ENCODE measurements at places on chromosomes 2 and 18.

- H3K36me3 ChIP-seq, result no peaks in the 10 kb centered on the region
- H3K4me3 ChIP-seq, result no peak overlapping the region
- DNase-seq, result no peak
- H3K27ac ChIP-seq, result no peak overlapping the region
- H3K4me1 ChIP-seq, result no peaks in the 10 kb centered on the region
Observed at GRCh38 chr2:13686262-13686661, 946.3 kb upstream of the LRATD1 start.

DNA sequence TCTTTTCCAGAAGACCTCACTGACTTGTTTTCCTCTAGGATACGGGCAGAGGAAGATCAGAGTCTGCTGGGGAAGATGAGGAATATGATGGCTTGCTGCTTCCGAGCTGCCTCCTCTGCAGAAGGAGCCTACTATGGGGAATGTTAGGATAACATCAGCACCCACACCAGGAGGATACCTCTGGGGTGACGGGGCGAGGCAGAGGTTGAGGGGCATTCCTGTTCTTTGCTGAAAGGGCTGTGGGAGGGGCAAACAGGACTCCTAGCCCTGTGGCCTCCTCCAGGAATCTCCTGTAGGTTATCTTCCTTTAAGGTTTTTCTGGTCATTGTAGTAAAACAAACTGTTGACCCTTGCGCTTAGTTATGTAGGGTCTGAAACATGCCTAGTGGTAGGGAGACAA, 102.5 kb downstream of the CRIM1 start:
- H3K27me3 ChIP-seq, result no peaks in the 10 kb centered on the region
- H3K27ac ChIP-seq, result no peak overlapping the region
- peaks cover 31% of the 10 kb centered on the region for H3K4me1 ChIP-seq

DNA sequence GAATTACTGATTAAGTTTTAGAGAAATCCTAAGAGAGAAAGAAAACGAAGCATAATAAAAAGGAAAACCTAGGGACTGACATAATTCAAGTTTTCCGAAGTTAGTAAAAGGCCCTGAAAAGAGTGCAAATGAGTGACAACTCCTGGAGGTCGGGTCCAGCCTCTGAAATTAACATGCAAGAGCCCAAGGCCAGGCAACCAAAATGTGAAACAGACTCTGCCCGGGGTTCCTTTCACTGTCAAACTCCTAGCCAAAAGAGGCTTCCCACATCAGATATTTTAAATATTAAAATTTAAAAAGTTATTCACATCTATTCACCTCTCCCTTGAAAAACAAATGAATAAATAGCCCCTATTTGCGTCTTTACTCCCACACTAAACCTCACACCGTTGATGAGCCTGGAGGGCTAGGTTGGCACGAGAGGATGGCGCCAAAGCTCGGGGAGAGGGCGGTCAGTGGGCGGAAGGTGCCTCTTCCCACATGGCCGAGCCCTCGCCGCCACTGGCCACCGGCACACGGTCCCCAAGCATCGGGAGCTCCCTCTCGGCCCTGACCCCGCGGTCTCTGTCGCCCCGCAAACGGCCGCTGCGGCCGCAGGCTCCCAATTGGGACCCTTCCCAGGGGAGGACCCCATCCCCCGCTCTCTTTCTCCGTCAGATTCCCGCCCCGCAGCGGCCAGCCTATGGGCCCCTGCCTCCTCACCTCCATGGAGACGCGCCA, 630 bp downstream of the PPM1G start:
- peak overlapping the region; percentile 99 for H3K4me3 ChIP-seq
- DNase-seq, result peak; percentile 77
- no peaks in the 10 kb centered on the region for H3K36me3 ChIP-seq
- no peaks in the 10 kb centered on the region for H3K27me3 ChIP-seq
- H3K4me1 ChIP-seq, result peaks cover 4% of the 10 kb centered on the region

DNA sequence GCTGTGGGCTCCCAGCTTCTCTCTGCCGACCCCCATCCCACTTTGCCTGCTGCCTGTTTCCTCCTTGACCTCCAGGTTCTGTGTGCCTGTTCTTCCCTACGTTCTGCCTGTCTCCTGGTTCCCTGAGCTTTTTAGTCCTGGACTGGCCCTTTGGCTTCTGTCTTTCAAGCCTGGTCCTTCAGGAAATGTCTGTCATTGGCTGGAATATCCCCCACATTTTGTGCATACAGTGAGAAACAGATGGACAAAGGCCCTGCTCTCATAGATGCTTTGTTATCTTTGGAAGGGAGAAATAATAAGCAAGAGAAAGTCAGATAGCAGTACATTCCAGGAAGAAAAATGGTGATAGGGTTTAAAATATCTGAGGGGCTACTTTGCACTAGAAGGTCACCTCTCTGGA, 5.7 kb downstream of the MGAT5 start:
- no peaks in the 10 kb centered on the region for H3K36me3 ChIP-seq
- peaks cover 4% of the 10 kb centered on the region for H3K4me1 ChIP-seq

GRCh38 chr2:209787416-209787815, 15.8 kb downstream of the UNC80 start:
- H3K27ac ChIP-seq, result no peak overlapping the region
- no peaks in the 10 kb centered on the region for H3K36me3 ChIP-seq
- no peaks in the 10 kb centered on the region for H3K27me3 ChIP-seq
- H3K4me3 ChIP-seq, result no peak overlapping the region
- peaks cover 5% of the 10 kb centered on the region for H3K4me1 ChIP-seq
- no peak for DNase-seq

GRCh38 chr2:161041356-161041755, 118.9 kb upstream of the TANK start:
- H3K4me3 ChIP-seq, result no peak overlapping the region
- no peaks in the 10 kb centered on the region for H3K36me3 ChIP-seq
- no peaks in the 10 kb centered on the region for H3K27me3 ChIP-seq
- no peak overlapping the region for H3K27ac ChIP-seq
- DNase-seq, result no peak

- H3K27ac ChIP-seq, result no peak overlapping the region
- no peaks in the 10 kb centered on the region for H3K36me3 ChIP-seq
- no peaks in the 10 kb centered on the region for H3K27me3 ChIP-seq
- no peak overlapping the region for H3K4me3 ChIP-seq
Observed at GRCh38 chr2:236107536-236107935, 60.6 kb downstream of the GBX2 start.

DNA sequence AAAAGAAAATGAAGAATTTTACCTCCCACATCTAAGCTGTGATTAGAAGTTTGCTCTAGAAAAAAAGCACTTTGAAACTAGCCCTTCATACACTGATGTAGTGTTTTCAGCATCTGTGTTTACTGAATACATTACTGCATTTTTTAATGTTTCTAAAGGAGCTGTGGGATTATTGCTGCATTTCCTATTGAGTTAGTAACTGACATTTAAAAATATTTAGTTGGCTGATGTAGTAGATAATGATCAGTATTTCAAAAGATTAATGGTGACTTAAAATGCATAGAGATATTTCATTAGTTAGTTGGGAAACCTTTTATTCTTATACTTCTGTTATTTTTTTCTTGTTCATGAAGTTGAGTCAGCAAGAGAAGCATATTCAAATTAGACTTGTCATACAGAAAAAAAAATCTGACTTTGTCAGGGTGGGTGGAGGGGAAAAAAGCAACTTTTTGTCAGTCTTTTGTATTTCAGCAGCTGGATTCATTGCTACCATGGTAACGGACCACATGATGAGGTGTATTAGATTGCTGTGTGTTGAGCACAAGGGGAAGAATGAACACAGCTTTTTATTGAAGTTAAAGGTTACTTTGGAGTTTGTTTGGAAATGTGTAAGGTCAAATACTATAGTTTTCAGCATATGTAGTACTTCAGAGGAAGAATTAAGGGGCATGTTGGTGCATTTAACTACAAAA, at the start of gene DTNA:
Gene DTNA, plus strand, starts transcription at position 549 of the 692 bp plus-strand sequence. CDS start 45,679 bp downstream, outside the sequence.
- no peak within 1 kb of the TSS for H3K27ac ChIP-seq
- no peaks in the 10 kb centered on the region for H3K27me3 ChIP-seq
- peak; percentile 64 for DNase-seq
- H3K4me1 ChIP-seq, result peaks cover 34% of the 10 kb centered on the region
- H3K36me3 ChIP-seq, result no peaks in the 10 kb centered on the region
- H3K4me3 ChIP-seq, result peak within 1 kb of the TSS; percentile 33

- no peak overlapping the region for H3K4me3 ChIP-seq
- no peak for DNase-seq
- no peaks in the 10 kb centered on the region for H3K36me3 ChIP-seq
- H3K27me3 ChIP-seq, result no peaks in the 10 kb centered on the region
Observed at GRCh38 chr2:234292962-234293243, 204.0 kb downstream of the ARL4C start.

DNA sequence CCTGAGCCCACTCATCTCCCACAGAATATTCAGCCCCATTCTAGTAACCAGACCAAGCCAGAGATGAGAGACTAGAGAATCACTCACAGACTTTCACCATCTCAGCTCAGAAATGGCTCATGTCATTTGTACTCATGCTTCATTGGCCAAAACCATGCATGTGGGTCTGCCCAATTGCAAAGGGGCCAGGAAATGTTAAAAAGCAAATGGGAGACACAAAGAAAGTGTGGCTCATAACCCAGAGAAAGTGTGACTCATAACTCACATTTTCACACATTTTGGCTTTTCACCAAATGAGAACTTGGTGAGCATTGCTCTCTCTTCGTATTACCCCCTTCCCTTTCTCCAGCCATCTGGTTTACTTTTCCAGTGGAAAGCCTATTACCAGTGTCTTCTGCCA, 66.2 kb downstream of the MDH1 start:
- no peaks in the 10 kb centered on the region for H3K4me1 ChIP-seq
- no peak for DNase-seq
- H3K27ac ChIP-seq, result no peak overlapping the region
- H3K36me3 ChIP-seq, result no peaks in the 10 kb centered on the region
- no peaks in the 10 kb centered on the region for H3K27me3 ChIP-seq
- H3K4me3 ChIP-seq, result no peak overlapping the region

DNA sequence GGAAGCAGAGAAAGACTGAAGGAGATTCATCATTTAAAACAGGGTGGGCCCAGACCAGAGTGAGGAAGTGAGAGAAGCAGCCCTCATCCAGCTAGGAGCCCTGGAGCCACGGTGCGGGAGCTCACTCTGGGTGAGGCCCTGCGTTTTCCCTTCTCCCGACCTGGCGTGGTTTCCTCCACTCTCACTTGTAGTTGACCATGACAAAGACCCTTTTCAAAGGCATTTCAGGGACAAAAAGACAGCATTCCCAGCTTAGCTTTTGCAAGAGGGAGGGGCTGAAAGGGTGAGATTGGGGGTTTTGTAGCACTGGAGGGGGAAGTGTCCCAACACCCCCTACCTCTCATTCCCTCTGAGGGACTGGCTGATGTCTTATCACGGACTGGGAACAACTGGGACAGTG, 56.6 kb downstream of the TRPM8 start:
- no peaks in the 10 kb centered on the region for H3K27me3 ChIP-seq
- H3K27ac ChIP-seq, result no peak overlapping the region
- H3K4me3 ChIP-seq, result no peak overlapping the region
- DNase-seq, result no peak

GRCh38 chr2:7348761-7349160, 431.5 kb downstream of the RNF144A start:
- H3K27me3 ChIP-seq, result no peaks in the 10 kb centered on the region
- no peak for DNase-seq
- H3K4me3 ChIP-seq, result no peak overlapping the region
- no peaks in the 10 kb centered on the region for H3K36me3 ChIP-seq

- H3K27me3 ChIP-seq, result no peaks in the 10 kb centered on the region
- no peaks in the 10 kb centered on the region for H3K36me3 ChIP-seq
- H3K4me3 ChIP-seq, result no peak overlapping the region
- H3K4me1 ChIP-seq, result peaks cover 3% of the 10 kb centered on the region
Observed at GRCh38 chr2:30709516-30709915, 97.7 kb downstream of the CAPN13 start.

GRCh38 chr18:75073654-75074053, 135.3 kb downstream of the PTGR3 start:
- DNase-seq, result no peak
- H3K4me3 ChIP-seq, result no peak overlapping the region
- H3K36me3 ChIP-seq, result no peaks in the 10 kb centered on the region
- H3K27ac ChIP-seq, result no peak overlapping the region

DNA sequence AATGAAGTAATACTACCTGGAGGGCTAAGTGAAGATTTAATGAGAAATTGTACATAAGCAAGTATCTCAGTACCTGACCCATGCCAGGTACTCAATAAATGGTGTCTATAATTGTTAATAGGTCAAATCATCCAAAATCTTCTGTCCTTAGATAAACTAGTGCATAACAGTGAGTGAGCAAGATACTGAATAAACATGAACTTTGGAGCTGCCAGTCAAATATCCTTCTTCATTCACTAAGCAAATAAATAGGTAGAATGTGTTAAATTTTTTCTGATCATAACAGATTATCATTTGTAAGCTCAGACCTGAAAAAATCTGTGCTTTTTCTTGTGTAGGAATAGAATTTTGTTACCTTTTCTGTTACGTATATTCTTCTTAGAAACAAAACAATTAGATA, 39.6 kb downstream of the RAB3GAP1 start:
- H3K4me1 ChIP-seq, result no peaks in the 10 kb centered on the region
- no peak overlapping the region for H3K27ac ChIP-seq
- H3K27me3 ChIP-seq, result no peaks in the 10 kb centered on the region
- H3K4me3 ChIP-seq, result no peak overlapping the region
- peaks cover 9% of the 10 kb centered on the region for H3K36me3 ChIP-seq

GRCh38 chr2:181430406-181431118, 26.6 kb upstream of the ITGA4 start:
- no peaks in the 10 kb centered on the region for H3K36me3 ChIP-seq
- no peaks in the 10 kb centered on the region for H3K27me3 ChIP-seq
- H3K4me3 ChIP-seq, result no peak overlapping the region
- H3K4me1 ChIP-seq, result peaks cover 8% of the 10 kb centered on the region

GRCh38 chr2:241867776-241868420, 1.6 kb upstream of the RTP5 start:
- no peaks in the 10 kb centered on the region for H3K4me1 ChIP-seq
- H3K36me3 ChIP-seq, result no peaks in the 10 kb centered on the region
- no peak overlapping the region for H3K4me3 ChIP-seq
- no peaks in the 10 kb centered on the region for H3K27me3 ChIP-seq
- no peak for DNase-seq

DNA sequence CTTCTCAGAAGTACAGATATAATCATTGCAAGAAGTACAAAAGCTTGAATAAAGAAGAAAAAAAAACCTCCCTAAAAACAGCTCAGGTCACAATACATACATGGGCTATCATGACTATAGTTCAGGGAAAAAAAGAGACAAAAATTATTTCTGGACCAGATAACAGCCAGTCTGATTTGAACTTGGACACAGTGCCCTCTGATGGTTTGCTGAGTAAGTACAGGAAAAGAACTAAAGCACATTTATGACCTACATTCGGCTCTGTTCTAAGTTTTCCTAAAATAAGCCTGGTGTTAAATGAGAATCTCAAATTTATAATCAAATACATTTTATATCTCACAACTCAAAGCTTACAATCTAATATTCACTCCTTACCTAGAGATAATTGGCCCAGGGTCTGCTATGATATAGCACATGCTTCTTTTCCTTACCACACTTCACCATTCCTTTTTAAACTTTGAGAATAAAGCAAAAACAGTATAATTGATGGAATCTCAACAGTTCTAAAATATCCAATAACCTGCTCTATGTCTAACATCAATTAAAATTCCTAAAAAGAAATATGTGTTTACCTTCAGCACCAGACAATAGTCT, 81.1 kb downstream of the RAPH1 start:
- H3K4me3 ChIP-seq, result no peak overlapping the region
- no peaks in the 10 kb centered on the region for H3K4me1 ChIP-seq
- peak; percentile 30 for DNase-seq
- H3K27me3 ChIP-seq, result no peaks in the 10 kb centered on the region

GRCh38 chr2:75513616-75514170, 47.0 kb downstream of the EVA1A start:
- H3K4me3 ChIP-seq, result no peak overlapping the region
- no peaks in the 10 kb centered on the region for H3K27me3 ChIP-seq
- no peak for DNase-seq
- no peak overlapping the region for H3K27ac ChIP-seq

- no peaks in the 10 kb centered on the region for H3K27me3 ChIP-seq
- no peaks in the 10 kb centered on the region for H3K4me1 ChIP-seq
- H3K27ac ChIP-seq, result no peak overlapping the region
- no peaks in the 10 kb centered on the region for H3K36me3 ChIP-seq
- no peak overlapping the region for H3K4me3 ChIP-seq
- DNase-seq, result no peak
Observed at GRCh38 chr2:109164739-109165221, 35.8 kb downstream of the SH3RF3 start.

All from neural progenitor cell (in vitro differentiated cells).